ENCODE measurements at places on chromosomes 1 and 21.
A peak's percentile ranks its signal among the peaks of the same experiment; 100 is the strongest.

- peak; percentile 70 for DNase-seq
Observed at GRCh38 chr21:39579734-39580332, 32.9 kb upstream of the B3GALT5 start.

DNA sequence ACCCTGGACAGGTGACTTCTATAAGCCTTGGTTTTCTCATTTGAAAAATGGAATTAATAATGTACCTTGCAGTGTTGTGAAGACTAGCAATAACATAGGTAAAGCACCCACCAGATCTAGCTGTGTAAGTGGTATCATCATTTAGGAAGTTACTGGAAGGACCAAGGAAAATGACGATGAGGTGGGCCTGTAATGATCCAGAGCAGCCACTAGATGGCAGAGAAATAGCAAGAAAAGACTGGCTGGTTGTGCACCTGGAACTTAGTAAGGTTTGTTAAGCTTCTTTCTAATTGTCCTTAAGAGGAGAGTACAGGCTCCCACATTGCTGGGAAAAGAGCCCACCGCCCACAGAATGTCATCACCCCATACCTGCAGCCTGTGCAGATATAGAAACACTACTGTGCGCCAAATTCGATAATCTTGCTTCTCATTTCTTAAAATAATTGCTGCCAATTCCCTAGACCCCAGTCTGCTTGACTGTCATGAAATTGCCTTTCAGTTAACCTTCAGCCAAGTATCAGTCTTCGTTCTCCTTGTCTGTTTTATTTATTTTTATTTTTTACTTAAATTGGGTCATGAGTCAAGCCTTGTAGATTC, 37.2 kb downstream of the WNT4 start:
- DNase-seq = no peak

- no peak for DNase-seq
Observed at GRCh38 chr1:236864996-236865817, 70.1 kb downstream of the MTR start.

- no peak for DNase-seq
Observed at GRCh38 chr1:38131024-38131585, 84.5 kb upstream of the POU3F1 start.

DNA sequence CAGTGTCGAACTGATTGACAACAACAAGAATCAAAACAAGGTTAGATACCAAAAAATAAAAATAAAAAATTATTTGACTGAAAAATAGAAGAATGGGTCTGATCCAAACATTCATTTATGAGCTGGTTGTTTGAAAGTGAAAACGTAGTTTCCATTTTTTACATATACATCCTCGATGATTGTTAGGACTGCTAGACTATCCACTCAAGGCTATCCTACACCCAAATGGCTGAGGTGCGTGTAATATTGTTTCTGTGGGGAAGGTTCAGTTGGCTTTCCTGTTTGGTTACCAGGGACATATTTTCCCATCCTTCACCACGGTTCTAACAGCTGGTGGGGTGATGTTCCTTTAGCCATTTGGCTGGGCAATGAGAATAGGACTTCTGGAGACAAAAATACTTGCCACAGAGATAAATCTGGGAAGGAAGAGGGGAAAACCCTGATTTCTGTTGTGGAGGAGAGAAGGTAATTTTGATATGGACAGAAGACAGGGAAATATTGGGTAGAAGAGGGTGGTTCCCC, 66.3 kb downstream of the MAP3K7CL start:
- DNase-seq = no peak

DNA sequence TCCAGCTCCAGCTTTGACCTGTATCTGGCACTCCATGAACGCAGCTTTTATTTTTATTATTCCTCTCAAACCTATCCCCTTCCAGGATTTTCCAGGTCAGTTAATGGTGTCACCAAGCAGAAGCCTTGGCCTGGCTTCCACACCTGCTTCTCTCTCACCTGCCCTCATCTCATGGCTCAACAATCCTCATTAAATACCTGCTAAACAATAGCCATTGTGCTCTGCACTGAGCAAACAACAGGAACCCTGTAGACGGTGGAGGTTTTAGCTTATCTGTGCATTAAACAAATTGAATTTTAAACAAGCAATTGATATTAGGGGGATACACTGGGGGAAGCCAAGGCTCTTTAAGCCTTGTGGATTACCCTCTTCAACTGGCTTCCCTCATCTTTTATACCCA, 15.3 kb downstream of the PYCR2 start:
- DNase-seq = no peak

- peak; percentile 64 for DNase-seq
Observed at GRCh38 chr1:211133393-211133835, 534 bp downstream of the KCNH1 start.

Measured in islet precursor cell (in vitro differentiated cells).